ENCODE measurements at places on chromosomes 11 and 22. TPM values are rescaled to one million over a fixed set of nuclear protein-coding genes. Genes with fewer than 3 reads are reported as not detected.
A peak's percentile ranks its signal among the peaks of the same experiment; 100 is the strongest.

DNA sequence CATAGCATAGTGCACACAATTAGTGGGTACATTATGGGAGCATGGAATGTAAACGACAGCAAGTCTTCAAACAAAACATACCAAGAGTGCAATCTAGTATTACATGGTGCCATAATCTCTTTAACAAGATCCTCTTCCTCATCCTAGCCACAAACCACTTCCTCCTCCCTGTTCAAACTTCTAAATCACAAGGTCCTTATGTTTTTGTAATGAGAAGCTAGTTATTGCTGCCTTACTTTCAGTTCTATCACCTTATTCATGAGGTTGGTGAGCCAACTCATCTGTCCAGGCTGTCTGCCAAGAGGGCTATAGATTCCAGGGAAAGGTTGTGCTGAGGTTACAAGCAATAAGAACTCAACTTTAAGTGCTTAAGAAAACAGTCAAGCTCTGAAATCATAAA lies 195.4 kb upstream of the ARHGAP20 start:
- no peak for DNase-seq

- DNase-seq = no peak
These were observed 96.9 kb downstream of the SLC1A2 start for GRCh38 chr11:35322318-35322979.

- no peak for DNase-seq
These were observed 24.5 kb downstream of the MOB2 start for GRCh38 chr11:1461826-1462697.

DNA sequence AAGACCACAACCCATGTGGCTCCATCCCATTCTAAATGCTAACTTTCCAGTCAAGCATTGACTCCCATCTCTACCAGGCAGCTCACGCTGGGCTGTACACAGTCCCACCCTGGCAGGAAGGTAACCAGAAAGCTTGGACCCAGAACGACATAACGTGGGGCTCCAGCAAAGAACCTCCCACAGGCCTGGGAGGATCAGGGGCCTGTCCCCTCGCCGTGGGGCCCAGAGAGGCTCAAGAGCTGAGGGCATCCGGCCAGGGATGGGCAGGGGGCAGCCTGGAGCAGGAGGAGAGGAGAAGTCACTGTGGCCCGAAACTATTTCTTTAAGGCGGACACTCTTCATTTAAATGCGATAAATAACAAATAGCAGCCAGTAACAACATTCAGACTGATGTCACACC lies 169.9 kb downstream of the SHANK2 start:
- DNase-seq = no peak

DNA sequence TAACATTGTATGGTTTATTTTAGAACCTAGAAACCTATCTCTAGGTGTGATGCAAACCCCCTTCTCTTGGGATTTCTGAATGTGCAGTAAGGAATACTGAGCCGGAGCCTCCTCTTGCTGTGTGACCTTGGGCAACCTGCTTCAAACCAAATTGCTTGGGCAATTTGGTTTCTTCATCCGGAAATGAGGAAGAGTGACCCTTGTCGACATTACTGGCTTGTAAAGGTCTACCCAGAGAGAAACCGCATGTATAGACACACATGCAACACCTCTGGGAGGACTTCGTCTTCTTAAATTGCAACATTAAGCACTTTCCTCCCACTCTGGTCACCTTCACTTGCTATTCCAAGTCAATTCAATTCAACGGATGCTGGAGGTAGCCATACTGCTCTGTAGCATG lies 19.6 kb upstream of the TP53I11 start:
- DNase-seq = no peak

DNA sequence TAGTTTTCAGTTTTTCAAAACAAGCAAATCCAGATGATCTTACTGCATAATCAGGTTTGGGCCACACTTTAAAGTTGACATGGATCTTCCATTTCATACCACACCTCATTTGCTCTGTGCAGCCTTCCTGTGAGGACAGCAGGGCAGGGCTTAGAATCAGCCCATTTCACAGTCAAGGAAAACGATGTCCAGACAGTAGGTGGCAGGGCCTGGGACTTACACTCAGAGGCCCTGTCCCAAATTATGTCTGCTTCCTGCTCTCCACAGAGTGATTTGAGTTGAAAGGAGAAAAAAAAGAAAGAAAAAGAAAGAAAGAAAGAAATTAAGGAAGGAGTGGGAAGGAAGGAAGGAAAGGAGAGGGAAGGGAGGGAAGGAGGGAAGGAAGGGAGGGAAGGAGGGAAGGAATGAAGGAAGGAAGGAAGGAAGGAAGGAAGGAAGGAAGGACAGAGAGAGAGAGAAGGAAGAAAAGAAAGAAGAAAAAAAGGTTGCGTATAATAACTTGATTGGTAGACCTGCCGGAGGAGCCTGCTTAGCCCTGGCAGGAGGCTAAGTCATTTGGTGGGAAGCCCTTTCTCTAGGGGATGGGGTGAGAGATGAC lies 23.6 kb downstream of the TSKU start:
- DNase-seq = no peak

GRCh38 chr22:30314915-30315314 lies 11.8 kb downstream of the TBC1D10A start:
- DNase-seq = peak; percentile 38

DNA sequence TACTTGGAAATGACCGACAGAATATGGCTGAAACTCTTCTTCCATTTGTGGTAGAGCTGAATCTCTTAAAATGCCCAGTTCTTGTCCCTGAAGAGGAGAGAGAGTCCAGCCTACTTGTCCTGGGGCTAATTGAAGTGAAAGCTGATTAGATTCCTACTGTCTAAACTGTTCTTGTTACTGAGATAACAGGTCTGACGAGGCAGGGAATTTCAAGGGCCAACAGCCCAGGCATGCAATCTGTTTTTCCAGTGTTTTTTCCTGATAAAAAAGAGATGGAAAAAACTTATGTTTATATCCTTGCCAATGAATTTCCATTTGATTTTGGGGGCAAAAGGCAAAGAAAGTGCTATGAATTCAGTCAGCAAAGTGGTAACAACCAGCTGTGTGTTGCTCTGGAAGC lies 195.5 kb downstream of the ETS1 start:
- DNase-seq = no peak

GRCh38 chr11:119928047-119928446 lies 199.0 kb upstream of the NECTIN1 start:
- DNase-seq = no peak

- DNase-seq = no peak
These were observed 10.9 kb downstream of the MICAL3 start for GRCh38 chr22:18013436-18013835.

DNA sequence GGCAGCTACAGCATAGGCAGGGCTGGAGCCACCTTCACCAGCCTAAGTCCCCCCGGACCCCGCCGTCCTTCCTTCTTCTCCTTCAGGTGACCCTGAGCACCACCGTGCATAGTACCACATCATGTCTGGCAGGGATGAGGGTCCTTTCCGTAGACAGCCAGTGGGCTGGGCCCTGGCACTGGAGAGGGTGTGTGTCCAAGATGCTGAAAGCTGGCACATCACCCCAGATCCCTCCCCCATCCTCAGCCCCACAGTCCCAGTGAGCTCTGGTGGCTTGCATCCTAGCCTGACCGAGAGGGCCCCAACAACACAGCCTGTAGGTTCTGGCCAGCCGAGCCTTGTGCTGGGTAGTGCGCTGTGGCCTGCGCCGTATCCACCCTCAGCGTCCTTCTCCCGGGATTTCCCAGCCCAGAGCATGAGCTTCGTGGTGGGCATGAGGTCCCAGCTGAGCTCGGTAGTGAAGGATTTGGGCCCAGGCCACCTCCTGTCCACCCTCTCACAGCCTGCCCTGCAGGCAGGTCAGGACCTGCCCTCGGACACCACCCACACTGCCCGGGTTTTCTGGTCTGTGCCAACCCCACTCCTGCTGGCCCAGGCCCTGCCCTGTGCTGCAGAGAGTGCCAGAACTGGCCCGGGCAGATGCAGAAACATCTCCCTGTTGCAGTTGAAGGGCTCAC lies 1124.3 kb downstream of the BRD1 start:
- DNase-seq = no peak

GRCh38 chr22:46604306-46604690 lies 15.9 kb upstream of the GRAMD4 start:
- peak; percentile 80 for DNase-seq

DNA sequence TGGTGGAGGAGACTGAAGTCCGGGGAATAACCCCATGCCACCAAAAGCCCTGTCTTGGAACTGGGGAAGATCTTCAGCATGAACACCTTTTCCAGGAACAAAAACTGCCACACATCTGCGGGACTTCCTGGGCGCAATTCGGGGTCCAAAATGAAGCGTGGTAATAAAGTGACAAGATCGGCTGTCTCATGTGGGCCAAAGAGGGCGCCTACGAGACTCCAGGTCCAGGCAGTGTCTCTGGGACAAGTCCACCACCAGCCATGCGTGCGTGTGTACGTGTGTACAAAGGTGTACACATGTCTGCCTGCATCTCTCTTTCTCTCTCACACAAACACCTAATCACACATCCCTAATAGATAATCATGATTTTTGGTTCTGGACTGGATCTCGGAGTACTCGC lies 8.9 kb upstream of the MYBPC3 start:
- no peak for DNase-seq

DNA sequence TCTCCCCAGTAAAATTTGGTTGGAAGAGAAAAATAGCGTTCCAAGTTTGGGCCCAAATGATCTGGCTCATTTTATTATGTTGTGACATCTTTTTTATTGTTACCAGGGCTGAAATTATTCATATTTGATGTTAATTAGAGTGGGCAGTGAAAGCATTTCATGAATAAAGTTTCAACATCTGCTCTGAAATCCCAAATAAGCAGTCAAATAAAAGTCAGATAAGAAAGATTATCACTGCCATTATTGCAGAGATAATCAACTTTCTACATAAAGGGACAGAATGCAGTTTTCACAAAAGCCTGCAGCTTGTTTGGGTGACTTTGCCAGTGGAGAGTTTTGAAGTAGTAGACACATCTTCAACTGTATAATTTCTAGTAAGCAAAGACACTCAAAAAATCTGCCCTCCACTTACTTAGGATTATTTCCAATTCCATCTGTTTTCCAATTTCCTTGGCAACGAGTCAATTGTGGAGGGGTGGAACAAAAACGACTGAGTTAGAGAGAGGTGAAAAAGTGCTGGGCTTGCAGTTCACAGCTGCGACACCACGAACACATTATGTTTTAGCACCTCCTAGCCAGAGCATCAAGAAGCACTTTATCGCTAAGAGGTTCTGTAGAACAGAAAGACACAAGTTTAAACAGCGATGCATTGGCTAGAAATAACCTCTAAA lies 9.0 kb downstream of the TECTA start:
- DNase-seq = no peak

DNA sequence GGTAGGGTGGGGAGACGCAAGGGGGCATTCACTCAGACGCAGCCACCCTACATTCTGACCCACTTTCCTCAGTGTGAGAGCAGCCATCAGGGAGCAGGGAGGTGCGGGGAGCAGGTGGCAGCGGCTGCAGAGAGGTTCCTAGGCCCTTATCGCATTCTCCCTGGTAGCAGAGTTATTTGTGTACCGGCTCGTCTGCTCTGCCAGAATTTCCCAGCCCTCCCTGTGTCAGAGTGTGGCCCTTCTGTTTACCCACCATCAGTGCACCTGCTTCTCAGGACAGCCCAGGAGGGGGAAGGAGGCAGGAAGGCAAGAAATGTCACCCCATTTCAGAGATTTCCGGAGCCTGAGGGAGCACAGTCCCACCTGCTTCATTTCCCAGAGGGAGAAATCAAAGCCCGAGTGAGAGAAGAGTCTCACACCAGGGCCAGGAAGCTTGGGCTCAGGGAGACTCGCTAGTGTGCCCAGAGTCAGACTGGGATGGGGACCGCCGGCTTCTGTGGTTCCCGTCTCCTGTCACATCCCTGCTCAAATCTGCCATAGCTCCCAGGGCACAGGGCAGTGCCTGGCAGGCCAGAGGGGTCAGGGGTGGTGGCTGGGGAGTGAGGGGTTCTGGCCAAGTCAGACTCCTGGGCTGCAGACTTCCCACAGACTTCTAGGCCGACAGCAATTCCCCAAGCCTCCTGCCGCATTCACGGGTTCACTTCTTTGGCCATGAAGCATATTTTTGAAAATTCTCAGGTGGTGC lies 49.7 kb downstream of the ARRB1 start:
- no peak for DNase-seq

DNA sequence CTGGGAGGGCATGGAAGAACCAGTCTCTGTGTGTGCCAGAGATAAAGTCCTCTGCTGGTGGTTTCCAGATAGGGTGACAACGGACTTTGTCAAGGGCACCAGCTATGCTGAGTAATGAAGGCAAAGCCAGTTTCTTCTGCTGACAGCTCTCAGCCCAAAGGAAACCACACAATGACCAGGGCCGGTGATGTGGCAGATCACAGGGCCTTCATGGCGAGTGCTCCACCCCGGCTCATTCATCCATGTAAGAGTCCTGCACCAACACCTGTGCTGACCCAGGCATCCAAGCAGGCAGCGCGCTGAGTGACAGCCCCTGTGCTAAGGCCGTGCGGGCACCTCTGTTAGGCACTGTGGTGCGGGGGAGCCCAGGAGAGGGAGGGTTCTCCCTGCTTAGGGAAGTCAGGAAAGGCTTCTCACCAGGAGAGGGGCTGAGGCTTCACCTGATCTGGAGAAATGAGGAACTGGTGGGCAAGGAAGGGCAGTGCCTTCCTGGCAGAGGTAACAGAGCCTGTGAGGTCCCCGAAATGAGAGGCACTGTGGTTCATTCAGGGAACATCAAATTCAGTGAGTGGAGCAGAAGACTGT lies 33.8 kb downstream of the TP53I11 start:
- no peak for DNase-seq

DNA sequence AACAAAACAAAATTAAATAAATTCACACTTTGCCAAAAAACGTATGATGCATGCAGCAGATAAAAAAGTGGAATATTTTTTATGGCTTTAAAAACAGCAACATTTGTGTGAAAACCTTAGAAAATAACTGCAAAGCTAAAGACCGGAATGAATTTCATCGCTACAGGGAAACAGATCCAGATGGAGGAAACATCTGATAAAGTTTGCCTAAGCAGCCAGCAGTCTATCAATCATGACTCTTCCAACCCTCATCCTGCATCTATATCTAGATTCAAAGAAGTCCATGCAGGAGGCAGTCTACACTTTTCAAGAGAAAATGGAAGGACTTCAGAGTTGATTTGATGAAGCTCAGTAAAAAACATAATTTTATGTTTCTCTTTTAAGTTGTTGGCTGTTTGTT lies 126.8 kb downstream of the SWAP70 start:
- no peak for DNase-seq

LDHAL6A gene
- not detected for total RNA-seq

GGTLC2 gene
- not detected for total RNA-seq

FAT3 gene
- total RNA-seq = not detected

NXPE1 gene
- total RNA-seq = not detected

MYO7A gene
- 0.50 TPM for total RNA-seq

GDPD4 gene
- total RNA-seq = not detected

OR52H1 gene
- not detected for total RNA-seq

NADSYN1 gene
- total RNA-seq = 142 TPM

Measured in activated CD4-positive, alpha-beta memory T cell treated with anti-CD3 and anti-CD28 coated beads, Interleukin-2, amount 10 ng/mL, durations not matched to agents 7 days and 5 days (primary cell).